ENCODE measurements at places on chromosomes 12 and 14.

DNA sequence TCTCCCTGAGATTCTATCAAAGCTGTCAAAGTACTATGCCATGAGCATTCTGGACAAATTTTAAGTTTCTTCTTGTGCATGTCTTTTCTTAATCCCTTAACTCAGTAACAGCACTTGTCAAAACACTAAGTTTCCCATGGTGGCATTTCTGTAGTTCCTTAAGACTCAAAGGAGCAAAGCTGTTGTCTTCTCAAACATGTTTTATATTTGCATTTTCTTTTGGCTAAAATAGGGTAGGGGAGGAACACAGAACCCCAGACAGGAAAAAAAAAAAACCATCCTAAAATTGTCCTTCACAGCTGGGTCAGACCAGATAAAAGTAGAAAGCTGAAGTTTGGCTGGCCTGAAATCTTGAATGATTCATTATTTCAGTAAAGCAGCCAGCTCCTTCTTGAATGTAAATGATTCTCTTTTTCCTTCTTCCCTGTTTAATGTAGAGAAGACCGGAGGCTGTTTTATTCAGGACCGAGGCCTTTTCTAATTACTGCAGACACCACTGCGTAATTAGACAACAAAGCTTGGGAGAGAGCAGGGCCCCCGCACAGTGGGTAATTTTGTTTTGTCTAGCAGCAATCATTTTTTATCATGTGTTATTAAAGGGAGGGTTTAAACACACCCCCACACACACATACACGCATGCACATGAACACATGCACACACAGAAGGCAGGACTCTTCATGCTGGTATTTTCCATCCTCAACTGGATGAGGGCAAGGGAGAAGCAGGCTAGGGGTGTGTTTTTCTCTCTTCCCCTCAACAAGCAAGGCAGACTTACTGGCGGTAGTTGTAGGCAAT, 51.0 kb downstream of the PAH start:
- no peak for DNase-seq

DNA sequence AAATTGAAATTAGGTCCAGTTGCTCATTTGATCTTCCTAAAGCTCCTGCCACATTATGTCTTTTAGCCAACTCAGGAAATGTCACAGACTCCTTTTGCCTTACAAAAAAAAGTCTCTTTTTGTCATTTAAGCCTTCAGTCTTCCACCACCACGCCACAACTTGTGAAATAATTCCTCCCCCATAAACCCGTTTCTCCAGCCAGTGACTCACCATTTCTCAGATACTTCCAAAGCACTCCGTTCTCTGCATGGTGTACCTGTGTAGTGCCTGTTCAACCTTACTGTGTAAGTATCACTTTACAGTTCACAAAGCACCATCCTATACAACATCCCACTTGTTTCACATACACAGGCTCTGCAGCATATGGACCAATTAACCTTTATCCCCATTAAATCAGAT, 139.5 kb upstream of the AEBP2 start:
- DNase-seq: peak; percentile 57

GRCh38 chr12:3589745-3590144, 98.7 kb downstream of the PRMT8 start:
- DNase-seq: no peak

DNA sequence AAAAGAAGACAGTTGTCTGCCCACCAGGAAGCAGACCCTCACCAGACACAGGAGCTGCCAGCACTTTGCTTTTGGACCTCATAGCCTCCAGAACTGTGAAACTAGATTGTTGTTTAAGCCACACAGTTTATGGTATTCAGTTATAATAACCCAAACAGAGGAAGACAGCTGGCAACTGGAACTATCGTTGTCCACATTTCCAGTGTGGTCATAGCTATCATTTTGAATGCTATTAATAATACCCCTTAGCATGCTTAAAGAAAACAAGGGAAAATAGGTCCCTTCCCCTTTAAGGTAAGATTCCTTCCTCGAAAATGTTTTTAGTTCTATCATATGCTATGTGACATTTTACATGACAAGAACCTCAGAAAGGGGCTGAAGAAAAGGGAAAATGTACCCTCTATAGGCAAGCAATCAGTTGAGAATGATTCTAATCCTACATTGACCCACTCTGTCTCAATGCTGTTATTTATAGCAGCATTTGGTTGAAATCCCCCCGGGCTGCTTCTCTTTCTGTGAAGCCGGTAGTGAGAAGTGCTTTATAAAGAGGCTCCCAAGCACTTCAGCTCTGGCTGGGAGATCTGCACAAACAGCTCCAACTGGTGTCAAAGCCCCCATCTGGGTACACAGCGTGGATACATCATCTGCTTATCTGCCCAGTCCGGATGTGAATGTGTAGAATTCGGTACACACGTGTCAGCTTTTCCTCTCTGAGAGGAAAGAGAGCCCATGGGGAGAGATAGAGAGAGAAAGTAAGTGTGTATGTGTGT, 221.2 kb upstream of the FLRT2 start:
- DNase-seq: no peak

GRCh38 chr14:28323366-28323765, 443.2 kb upstream of the FOXG1 start:
- DNase-seq: no peak

- no peak for DNase-seq
Measured at GRCh38 chr14:100039903-100040302, 25.3 kb upstream of the EVL start.

- no peak for DNase-seq
Measured at GRCh38 chr14:31760277-31760676, 199.1 kb downstream of the NUBPL start.

DNA sequence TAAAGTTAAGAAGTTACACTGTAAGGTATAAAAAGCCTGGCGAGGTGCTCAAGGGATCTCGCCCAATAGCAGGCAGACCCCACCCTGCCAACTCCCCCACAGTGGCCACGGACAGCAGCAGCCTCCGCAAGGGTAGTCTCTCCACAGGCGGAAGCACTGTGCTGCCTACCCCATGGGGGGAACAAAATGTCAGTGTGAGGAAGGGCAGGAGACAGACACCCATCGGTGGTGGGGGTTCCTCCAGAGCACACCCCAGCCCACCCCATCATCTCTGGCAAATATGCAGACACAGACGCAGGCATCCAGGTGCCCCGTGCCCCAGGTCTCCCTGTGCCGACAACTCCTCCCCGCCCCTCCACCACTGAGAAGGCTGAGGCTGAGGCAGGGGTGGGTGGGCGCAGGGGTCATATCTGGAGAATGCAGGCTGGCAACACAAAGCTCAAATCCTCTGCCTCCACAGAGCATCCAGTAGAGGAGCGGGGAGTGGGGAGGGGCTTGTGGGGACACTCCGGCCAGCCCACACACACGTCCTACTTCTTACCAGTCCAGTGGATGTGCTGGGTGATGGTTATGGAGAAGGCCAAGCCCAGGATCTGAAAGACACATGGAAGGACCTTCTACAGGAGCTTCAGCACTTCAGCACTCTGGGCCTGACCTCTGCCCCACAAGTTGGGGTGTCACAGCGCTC, 68.3 kb upstream of the DDX11 start:
- DNase-seq: no peak

- no peak for DNase-seq
Measured at GRCh38 chr12:132272711-132273110, 56.7 kb downstream of the GALNT9 start.
